Stimulated activated CD4-positive, alpha-beta T cell treated with anti-CD3 and anti-CD28 coated beads, Interleukin-2, amount 100 ng/mL, for 4 hours (primary cell): ENCODE measurements at places on chromosomes 5 and 9.

DNA sequence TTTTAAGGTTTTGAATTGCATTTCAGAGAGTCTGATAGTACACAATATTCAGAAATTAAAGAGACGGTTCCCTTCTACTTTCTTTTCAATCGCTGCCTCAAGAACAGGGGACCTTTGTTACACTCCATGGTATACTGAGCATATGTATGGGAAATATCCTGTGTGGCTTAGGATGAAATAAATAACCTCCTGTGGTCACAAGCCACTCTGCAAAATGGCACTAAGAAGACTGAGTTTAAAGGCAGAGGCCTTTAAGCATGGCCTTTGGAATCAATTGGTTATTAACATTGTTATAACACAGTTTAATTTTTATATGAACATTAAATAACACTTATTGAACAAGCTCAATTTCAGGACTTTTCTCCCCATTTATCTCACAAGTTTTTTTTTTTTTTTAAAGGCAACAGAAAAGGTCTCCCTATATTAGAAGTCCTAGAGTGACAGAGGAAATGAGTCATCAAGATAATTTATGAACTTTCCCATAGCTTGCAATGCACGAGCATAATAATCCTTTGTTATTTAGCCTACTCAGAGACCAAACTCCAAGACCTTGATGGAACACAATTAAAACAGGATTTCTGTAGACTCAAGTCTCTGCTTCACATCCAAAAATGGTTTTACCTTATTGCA, 341.9 kb downstream of the TMEM167A start:
- DNase-seq = no peak

DNA sequence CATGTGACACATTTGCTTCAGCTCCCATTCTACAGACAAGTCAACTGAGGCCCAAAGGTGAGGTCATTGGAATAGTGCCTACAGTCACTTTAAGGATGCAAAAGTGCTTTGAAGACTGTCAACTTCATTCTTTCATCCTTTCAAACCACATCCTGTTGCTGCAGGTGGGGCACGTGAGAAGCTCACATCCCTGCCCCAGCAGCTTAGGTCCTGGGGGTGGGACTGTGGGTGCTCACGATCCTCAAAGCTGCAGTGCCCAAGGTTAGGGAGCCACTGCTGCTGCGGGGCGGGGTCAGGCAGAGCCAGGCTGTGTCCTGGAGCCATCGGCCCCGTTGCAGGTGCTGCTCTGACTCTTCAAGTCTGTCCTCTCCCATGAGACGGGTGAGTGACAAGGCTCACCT, 57.9 kb upstream of the IER5L start:
- peak; percentile 19 for DNase-seq

DNA sequence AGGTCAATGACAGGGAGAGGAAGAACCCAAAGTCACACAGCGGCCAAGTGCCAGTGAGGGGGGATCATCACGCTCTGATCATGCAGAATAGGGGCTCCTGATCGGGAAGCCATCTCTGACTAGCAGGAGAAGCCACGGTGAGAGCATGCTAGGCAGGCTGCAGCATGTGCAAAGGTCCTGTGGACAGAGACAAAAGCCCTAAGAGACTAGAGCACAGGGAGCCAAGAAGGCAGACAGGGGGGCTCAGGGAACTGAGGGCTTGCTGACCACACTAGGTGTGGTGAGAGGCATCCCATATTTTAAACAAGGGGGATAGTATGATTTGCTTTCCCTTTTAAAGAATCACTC, 195.1 kb downstream of the CDK5RAP2 start:
- no peak for DNase-seq

DNA sequence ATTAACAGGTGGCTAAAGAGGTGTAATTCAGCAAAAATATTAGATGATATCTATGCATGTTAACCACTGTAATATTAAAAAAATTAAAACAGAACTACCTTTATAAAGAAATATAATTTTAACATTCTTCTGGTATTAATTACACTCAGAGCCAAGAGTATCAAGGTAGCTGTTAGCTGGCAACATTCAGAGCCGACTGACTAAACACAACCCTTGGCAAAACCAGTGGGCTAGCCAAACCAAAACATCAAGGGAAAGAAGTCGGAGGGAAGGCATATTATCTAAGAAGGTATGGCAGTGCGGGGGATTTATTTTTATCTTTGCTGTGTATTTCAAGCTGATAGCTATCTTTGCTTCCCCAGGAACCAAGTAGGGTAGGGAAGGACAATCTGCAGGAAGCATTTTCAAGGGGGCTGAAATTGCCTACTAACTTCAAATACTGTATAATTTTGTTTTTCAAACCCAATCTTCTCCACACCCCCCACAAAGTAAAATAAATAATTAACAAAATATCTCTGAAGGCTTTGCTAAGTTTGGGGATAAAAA, 24.0 kb downstream of the ELL2 start:
- DNase-seq = no peak

GRCh38 chr9:114059047-114059803, 18.9 kb downstream of the AMBP start:
- no peak for DNase-seq

GRCh38 chr5:76257897-76258296, 145.2 kb upstream of the IQGAP2 start:
- no peak for DNase-seq

DNA sequence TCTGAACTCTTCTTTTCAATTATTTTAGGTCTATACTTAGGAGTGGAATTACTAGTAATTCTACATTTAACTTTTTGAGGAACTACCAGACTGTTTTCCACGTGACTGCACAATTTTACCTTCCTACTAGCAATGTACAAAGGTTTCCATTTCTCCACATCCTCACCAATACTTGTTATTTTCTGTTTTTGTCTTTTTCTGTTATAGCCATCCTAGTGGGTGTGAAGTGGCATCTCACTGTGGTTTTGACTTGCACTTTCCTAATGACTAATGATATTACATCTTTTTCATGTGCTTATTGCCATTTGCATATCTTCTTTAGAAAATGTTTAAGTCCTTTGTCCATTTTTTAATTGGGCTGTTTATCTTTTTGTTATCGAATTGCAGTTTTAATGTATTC, 136.9 kb upstream of the EGFLAM start:
- DNase-seq = no peak

GRCh38 chr9:16753256-16753655, 117.2 kb downstream of the BNC2 start:
- no peak for DNase-seq

GRCh38 chr5:113437111-113437510, 2.3 kb upstream of the TSSK1B start:
- no peak for DNase-seq

DNA sequence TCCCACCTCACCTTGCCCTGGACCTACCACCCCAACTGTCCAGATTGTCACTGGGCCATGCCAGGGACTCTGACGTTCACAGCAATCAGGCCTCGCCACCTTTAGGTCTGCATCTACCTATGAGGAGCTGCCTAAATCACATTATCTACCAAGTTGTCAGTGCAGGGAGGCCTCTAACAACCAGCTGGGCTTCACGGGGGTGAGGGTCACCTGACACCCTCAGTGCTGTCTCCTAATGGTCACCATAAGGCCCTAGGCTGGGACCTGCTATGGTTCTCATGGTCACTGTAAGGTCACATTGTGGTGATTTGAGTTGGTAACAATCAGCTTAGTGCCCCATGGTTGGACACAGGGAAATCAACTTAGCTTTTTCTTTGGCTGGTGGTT, 119.2 kb upstream of the CXCL14 start:
- DNase-seq = no peak

DNA sequence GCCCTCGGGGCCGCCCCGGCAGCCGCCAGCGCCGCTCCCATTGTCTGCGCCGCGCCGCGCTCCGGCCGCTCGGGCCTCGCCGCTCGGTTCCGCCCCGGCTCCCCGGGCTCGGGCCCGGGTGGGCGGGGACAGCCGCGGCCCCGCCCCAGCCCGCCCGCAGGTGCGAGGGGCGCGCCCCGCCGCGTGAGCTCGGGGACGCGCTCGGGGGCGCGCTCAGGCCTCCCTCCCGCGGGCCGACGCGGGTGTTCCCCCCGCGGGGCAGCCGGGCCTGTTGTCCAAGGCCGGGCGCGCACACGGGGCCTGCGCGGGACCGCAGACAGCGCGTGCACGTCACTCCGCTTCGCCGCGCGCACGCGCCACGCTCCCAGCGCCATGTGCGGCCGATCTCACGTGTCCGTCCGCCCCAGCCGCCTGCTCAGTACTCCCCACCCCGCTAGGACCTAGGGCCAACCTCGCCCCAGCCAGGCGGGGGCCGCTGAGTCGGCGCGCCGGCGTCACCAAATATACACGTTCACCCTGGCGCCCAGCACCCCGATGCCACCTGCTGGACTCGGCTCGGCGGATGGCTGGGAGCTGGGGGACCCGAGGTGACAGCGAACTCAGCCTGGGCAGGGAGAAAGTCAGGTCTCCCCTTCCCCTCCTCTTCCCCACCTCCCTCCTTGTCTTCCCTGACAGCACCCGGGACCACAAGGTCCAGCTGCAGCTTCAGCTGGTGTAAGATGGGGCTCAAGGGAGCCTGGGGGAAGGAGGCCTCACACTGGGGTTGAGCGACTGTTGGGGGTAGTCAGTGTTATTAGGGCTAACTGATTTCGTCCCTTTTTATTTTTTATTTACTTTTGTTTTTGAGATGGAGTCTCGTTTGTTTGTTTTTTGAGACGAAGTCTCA, 14.3 kb downstream of the GBGT1 start:
- peak; percentile 70 for DNase-seq

DNA sequence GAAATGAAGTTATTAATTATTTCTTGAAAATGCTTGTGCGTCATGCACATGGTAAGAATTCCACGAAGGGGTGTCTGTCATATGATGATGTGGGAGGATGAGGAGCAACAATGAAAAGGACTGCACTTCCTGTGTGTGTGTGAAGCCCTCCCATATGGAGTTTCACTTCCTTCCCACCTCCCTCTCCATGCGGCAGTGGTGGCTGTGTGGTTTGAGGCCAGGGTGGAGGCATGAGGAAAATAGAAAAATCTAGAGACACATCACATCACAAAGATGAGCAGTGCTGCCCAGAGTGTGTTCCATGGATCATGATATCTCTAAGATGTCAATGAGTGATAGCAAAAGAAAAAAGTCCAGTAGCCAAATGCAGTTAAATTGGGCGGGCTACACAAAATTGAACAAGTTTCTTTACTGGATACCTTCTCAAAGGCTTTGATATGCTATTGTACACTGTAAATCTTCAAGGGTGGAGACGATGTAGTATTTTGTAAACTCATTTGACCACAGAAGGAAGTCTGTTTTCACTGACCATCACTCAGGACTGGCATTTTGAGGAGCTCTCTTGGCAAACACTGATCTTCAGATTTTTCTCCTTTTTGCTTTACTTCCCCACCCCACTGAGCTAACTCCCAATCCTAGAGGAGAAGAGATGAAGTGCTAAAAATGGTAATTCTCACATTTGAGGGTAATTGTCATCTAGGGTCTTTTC, 55.7 kb upstream of the EQTN start:
- no peak for DNase-seq

GRCh38 chr5:150297236-150297890, 5.3 kb downstream of the ARSI start:
- no peak for DNase-seq

DNA sequence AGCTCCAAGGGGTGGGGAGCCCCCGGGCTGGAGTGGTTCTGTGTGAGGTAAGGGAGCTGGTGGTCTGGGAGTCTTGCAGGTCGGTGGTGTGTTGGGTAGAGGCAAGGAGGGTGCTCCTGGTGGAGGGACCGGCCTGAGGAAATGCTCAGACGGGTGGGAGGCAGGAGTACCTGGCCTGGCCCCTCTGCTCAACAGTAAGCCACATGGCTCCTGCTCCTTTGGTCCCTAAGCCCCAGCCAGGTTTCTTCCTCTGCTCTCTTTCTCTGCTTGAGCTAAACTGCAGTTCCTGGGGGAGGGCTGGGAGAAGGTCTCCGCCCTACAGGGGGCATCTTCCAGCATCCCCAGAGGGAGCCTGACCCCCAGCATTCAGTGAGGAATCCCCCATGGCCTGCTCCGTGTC, 17.2 kb downstream of the TSPAN17 start:
- DNase-seq = no peak

GRCh38 chr5:143217065-143217803, 186.3 kb downstream of the NR3C1 start:
- no peak for DNase-seq
